ENCODE measurements at places on chromosomes 7 and 10.

DNA sequence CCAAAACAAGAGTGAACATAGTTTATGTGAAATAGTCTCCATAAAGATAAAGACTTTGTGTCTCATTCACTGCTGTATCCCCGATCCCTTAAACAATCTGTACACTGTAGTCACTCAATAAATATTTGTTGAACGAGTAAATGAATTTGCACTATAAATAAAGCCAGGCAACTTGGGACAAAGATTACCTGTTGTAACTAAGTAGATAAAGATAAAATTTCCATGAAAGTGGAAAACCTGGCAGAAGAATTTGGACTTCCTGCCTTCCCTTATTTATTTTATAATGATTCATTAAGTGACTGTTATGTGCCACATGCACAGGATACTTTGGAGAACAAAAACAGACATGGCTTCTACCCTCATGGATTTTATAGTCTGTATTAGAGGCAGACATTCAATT is 277.7 kb upstream of the KAT6B start:
- DNase-seq: no peak

- DNase-seq: no peak
Measured at GRCh38 chr7:150992833-150993302, 2.1 kb downstream of the NOS3 start.

DNA sequence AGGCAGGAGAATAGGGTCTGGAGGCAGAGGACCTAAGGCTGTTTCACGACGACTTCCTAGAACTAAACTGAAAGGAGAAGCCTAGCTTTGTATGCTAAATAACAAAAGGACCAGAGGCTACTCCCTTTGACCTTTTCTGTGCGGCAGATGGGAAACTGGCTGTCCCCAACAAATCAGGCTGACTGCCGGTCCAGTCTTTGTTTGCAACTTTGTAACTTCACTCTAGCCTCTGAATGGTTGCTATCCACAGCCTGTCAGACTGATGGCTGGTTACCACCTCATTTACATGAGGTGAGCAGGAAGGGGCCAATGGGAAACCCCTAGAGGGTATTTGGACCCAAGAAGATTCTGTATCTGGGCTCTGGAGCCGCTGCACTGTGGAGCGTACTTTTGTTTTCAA is 132.6 kb upstream of the SHH start:
- DNase-seq: no peak

DNA sequence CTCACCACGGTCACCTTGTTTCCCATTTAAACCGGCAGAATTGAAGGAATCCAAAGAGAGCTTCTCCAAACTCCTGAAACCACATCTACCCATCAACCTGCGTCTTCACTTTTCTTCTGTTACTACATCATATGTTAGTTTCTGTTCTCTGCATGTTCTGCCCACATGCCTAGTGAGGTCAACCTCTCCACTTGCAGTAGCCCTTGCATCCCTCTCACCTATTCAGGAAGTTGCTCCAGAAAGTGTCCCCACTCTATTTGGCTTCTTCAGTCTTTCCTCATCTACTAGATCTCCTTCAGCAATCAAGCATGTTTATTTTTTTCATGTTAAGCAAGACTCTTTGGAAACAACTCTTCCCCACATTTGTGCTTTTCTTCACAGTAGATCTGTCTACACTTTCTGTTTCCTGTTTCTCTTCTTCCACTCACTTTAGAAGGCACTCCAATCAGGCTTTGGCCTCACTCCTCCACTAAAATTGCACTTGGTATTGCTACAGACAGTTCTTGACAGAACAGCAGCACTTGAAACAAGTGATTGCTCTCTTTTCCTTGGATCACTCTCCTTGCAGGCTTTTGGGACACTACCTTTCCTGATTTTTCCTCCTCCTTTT is 7.5 kb downstream of the SAMD9L start:
- DNase-seq: no peak

- DNase-seq: no peak
Measured at GRCh38 chr7:31652063-31652326, 35.0 kb upstream of the PPP1R17 start.
